ENCODE measurements at places on chromosomes 12 and 14.

GRCh38 chr12:32336261-32336660 lies 63.1 kb upstream of the FGD4 start:
- no peak overlapping the region for H3K4me3 ChIP-seq
- H3K27me3 ChIP-seq, result no peaks in the 10 kb centered on the region
- DNase-seq, result no peak
- H3K4me1 ChIP-seq, result peaks cover 5% of the 10 kb centered on the region
- peaks cover 24% of the 10 kb centered on the region for H3K36me3 ChIP-seq

GRCh38 chr12:116880817-116881324 lies 370 bp downstream of the HRK start:
- peaks cover 74% of the 10 kb centered on the region for H3K27me3 ChIP-seq
- H3K27ac ChIP-seq, result no peak overlapping the region
- peak overlapping the region; percentile 69 for H3K4me3 ChIP-seq
- H3K4me1 ChIP-seq, result peaks cover 35% of the 10 kb centered on the region
- no peaks in the 10 kb centered on the region for H3K36me3 ChIP-seq

DNA sequence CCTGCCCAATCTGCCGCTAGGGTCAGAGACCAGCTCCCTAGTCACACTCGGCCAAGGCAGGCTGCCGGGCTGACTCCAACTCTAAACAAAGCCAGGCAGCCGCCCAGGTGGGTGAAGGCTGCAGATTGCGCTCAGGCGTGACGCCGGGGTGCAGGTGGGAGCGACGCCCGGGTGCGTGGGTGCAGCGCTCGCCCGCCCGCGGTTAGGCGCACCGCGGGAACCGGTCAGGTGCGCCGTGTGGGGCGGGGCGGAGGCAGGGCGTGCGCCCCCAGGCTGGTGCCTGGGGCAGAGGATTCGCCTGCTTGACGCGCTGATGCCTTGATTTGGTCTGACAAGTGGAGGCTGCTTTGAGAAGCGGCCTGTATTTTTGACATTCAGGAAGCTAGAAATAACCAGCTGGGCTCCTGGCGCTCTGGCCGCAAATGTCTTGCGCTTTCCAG lies 126.7 kb upstream of the HIF1A start:
- H3K4me3 ChIP-seq, result peak overlapping the region; percentile 52
- H3K4me1 ChIP-seq, result peaks cover 82% of the 10 kb centered on the region
- H3K27ac ChIP-seq, result peak overlapping the region; percentile 80
- peak; percentile 73 for DNase-seq
- peaks cover 10% of the 10 kb centered on the region for H3K36me3 ChIP-seq

DNA sequence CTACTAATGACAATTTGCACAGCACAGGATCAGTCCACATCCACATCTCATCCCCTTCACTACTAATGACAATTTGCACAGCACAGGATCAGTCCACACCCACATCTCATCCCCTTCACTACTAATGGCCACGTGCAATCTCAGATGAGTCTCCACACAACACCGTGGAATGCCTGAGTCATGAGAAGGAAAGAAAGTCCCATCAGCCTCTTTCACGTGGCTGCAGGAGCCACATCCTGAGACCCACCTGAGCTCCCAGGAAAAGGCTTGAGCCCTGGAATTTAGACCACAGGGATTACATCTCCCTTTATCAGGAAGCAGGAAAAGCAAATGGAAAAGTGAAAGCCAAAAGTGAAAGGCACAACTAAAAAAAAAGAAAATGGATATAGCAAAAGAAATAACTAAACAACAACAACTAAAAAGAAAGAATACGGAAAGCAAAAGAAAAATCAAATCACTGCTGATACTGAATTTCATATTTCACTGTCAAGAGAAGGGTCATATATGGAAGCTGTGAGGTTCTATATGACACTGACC lies 1300.5 kb downstream of the TMEM121 start:
- H3K4me3 ChIP-seq, result no peak overlapping the region
- H3K27ac ChIP-seq, result no peak overlapping the region
- peaks cover 2% of the 10 kb centered on the region for H3K4me1 ChIP-seq
- H3K36me3 ChIP-seq, result no peaks in the 10 kb centered on the region
- no peak for DNase-seq

- no peak overlapping the region for H3K27ac ChIP-seq
- H3K27me3 ChIP-seq, result no peaks in the 10 kb centered on the region
- peaks cover 68% of the 10 kb centered on the region for H3K4me1 ChIP-seq
These were observed 135.0 kb upstream of the HIF1A start for GRCh38 chr14:61560323-61560722.

DNA sequence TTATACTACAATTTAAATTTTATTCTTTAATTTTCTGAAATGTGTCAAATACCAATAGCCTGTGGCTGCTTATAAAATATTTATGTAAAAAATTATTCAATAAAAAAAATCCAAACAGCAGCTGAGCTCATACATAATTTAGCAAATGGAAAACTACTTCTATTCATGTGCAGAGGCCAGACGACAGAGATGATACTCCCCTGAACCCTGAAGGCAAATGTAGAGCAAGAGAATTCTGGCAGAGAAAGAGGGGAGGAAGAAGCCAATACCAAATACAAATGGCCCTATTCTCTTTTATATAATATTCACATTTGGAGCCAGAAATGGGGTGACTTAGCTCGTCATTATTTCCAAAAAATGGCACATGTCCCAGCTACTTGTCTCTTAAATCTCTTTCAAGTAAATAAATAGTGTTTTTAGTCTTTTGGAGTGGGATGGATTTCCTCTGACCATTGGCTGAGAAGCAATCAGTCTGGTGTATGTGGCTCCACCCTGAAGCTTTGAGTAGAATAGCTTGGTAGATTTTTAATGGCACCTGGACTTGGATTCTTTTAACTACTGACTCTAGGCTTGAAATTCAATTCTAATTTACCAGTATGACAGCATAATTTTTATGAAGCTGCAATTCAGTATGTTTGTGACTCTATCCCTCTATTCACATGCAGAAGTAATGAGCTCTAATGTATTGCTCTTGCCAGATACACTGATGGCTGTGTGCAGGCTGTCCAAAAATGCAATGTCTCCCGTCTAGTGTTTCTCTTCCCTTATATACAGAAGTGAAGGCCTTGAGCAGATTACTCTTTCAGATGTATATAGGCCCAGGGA lies 113.4 kb upstream of the SCAF11 start:
- H3K27ac ChIP-seq, result no peak overlapping the region
- H3K27me3 ChIP-seq, result peaks cover 5% of the 10 kb centered on the region
- no peaks in the 10 kb centered on the region for H3K4me1 ChIP-seq
- no peak for DNase-seq
- H3K4me3 ChIP-seq, result no peak overlapping the region

- no peak overlapping the region for H3K4me3 ChIP-seq
- H3K27ac ChIP-seq, result no peak overlapping the region
- no peak for DNase-seq
- H3K27me3 ChIP-seq, result no peaks in the 10 kb centered on the region
- H3K4me1 ChIP-seq, result no peaks in the 10 kb centered on the region
These were observed 183.8 kb downstream of the FOXA1 start for GRCh38 chr14:37411079-37411735.

DNA sequence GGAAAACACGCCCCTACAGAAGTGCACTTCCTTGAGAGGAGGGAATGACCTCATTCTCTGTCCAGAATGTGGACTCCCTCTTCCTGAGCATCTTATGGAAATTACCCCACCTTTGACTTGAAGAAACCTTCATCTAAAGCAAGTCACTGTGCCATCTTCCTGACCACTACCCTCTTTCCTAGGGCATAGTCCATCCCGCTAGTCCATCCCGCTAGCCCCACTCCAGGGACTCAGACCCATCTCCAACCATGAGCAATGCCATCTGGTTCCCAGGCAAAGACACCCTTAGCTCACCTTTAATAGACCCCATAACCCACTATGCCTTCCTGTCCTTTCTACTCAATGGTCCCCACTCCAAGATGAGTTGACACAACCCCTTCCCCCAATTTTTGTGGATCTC lies 5.0 kb upstream of the INHBE start:
- H3K4me3 ChIP-seq, result no peak overlapping the region
- DNase-seq, result no peak
- no peaks in the 10 kb centered on the region for H3K36me3 ChIP-seq
- no peak overlapping the region for H3K27ac ChIP-seq

- peaks cover 60% of the 10 kb centered on the region for H3K4me1 ChIP-seq
- peak overlapping the region; percentile 46 for H3K4me3 ChIP-seq
- peaks cover 5% of the 10 kb centered on the region for H3K36me3 ChIP-seq
- no peak for DNase-seq
These were observed 183.1 kb downstream of the CAND1 start for GRCh38 chr12:67452119-67452805.

GRCh38 chr14:68733086-68733914 lies 59.6 kb downstream of the ZFP36L1 start:
- H3K27me3 ChIP-seq, result no peaks in the 10 kb centered on the region
- H3K36me3 ChIP-seq, result no peaks in the 10 kb centered on the region
- peak; percentile 43 for DNase-seq
- peak overlapping the region; percentile 38 for H3K4me3 ChIP-seq
- H3K4me1 ChIP-seq, result peaks cover 54% of the 10 kb centered on the region

GRCh38 chr14:31927348-31927832 lies 149.7 kb upstream of the ARHGAP5 start:
- H3K27me3 ChIP-seq, result no peaks in the 10 kb centered on the region
- peak overlapping the region; percentile 7 for H3K27ac ChIP-seq
- H3K36me3 ChIP-seq, result no peaks in the 10 kb centered on the region
- H3K4me3 ChIP-seq, result no peak overlapping the region
- peaks cover 16% of the 10 kb centered on the region for H3K4me1 ChIP-seq

DNA sequence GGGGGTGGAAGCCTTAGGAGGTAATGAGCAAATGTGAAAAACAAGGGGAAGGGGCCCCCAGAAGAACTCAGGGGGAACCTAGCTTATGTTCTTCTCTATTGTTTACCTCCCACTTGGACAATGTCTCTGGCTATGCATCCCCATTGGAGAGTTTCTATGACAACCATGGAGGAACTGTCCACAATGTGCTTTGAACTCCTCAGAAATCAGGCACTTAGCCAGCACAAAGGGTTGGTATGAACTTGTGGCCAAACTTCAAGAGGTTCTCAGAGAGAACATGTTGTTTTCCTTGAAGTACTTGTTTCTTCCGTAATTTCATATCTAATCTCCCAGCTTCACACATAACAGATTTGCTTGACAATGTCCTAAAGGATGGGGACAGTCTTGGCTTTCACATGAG lies 202.8 kb upstream of the PELI2 start:
- H3K27ac ChIP-seq, result no peak overlapping the region
- no peaks in the 10 kb centered on the region for H3K36me3 ChIP-seq
- H3K27me3 ChIP-seq, result peaks cover 27% of the 10 kb centered on the region
- DNase-seq, result no peak

DNA sequence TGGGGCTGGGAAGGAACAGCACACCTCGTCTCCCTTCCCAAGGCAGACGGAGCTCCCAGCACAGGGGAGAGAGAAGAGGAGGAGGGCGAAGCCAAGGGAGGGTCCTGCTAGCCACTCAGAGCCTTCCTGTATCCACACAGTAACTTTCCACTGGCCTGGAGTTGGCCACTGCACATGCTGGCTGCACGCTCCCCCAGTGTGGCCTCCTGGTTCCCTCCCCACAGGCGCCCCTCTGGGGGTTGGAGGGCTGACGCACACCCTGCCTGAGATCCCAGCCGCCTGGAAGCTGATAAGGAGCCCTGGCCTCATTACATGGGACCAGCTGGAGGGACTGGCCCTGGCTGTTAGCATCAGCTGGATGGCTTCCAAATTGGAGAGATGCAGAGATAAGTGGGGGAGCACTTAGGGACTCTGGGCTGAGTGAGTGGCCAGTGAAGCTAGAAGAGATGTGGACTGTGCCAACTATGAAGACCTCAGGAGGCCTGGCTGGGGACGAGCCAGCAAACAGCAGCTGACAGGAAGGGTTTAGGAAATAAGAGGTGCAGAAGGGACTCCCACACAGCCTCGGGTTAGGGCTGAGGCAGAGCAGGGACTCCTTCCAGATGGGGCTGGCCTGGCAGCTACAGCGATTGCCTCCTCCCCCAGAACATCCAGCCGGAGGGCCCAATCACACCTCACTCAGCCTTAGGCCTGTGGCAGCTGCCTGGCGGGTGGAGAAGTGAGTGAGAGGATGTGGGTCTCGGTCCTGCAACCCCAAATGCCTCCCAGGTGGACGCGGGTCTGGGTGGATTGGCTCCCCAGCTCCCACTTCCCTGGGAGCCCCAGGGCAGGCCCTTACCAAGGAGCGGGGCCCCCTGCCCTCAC lies 26.3 kb upstream of the BCDIN3D start:
- H3K27ac ChIP-seq, result no peak overlapping the region
- no peaks in the 10 kb centered on the region for H3K27me3 ChIP-seq
- no peaks in the 10 kb centered on the region for H3K36me3 ChIP-seq
- no peak for DNase-seq
- H3K4me3 ChIP-seq, result no peak overlapping the region

- H3K4me1 ChIP-seq, result peaks cover 95% of the 10 kb centered on the region
- H3K36me3 ChIP-seq, result peaks cover 90% of the 10 kb centered on the region
- no peaks in the 10 kb centered on the region for H3K27me3 ChIP-seq
- H3K4me3 ChIP-seq, result peak overlapping the region; percentile 13
- peak overlapping the region; percentile 92 for H3K27ac ChIP-seq
These were observed 166.7 kb upstream of the HIF1A start for GRCh38 chr14:61528591-61529021.

DNA sequence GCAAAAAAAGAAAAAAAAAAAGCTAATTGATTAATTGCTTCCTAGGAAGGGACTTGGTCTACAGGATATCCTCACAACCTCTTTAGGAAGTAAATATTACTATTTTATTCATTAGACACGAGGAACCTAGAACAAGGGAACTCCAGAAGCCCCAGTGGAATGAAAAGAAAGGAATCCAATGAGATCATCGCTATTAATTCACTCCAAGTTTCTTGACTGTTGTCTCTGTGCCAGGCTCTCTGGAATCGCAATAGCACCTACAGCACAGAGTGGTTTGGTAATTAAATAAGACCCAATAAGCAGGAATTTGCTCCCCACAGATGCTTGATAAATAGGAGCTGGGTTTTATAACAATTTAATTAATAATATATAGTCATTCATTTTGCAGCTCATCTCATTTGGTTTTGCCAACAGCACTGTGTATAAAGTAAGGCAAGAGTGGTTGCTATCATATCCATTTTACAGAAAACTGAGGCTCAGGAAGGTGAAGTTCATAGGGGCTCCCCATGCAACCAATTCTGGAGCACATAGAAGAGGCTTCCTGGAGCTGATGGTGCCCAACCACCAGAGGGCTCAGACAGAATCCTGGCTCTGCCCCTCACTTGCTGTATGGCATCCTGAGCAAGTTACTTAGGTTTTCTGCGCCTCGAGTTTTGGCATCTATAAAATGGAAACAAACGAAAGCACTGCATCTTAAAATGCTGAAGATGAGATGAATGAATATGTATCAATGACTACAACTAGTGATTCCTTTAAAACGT lies 420.2 kb downstream of the MED13L start:
- H3K4me1 ChIP-seq, result no peaks in the 10 kb centered on the region
- no peak for DNase-seq
- no peaks in the 10 kb centered on the region for H3K36me3 ChIP-seq
- no peak overlapping the region for H3K4me3 ChIP-seq
- peaks cover 26% of the 10 kb centered on the region for H3K27me3 ChIP-seq

- no peak for DNase-seq
- H3K4me1 ChIP-seq, result peaks cover 40% of the 10 kb centered on the region
- no peaks in the 10 kb centered on the region for H3K27me3 ChIP-seq
- H3K27ac ChIP-seq, result peak overlapping the region; percentile 33
These were observed 63.2 kb downstream of the SPRING1 start for GRCh38 chr12:116674643-116675183.
